ENCODE measurements at places on chromosomes 1 and 21.
A peak's percentile ranks its signal among the peaks of the same experiment; 100 is the strongest.

- no peak for DNase-seq
Measured at GRCh38 chr1:62922006-62922405, 138.1 kb downstream of the ATG4C start.

- no peak for DNase-seq
Measured at GRCh38 chr21:27212441-27212840, 245.6 kb upstream of the ADAMTS5 start.

- DNase-seq = no peak
Measured at GRCh38 chr1:195326325-195326724, 1281.9 kb downstream of the KCNT2 start.

- peak; percentile 39 for DNase-seq
Measured at GRCh38 chr1:101309334-101310311, 72.8 kb downstream of the S1PR1 start.

DNA sequence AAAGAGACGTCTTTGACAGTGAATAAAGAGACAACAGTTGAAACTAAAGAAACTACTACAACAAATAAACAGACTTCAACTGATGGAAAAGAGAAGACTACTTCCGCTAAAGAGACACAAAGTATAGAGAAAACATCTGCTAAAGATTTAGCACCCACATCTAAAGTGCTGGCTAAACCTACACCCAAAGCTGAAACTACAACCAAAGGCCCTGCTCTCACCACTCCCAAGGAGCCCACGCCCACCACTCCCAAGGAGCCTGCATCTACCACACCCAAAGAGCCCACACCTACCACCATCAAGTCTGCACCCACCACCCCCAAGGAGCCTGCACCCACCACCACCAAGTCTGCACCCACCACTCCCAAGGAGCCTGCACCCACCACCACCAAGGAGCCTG lies 68.5 kb downstream of the TPR start:
- no peak for DNase-seq

GRCh38 chr1:176603696-176604095 lies 140.7 kb downstream of the PAPPA2 start:
- DNase-seq = no peak

DNA sequence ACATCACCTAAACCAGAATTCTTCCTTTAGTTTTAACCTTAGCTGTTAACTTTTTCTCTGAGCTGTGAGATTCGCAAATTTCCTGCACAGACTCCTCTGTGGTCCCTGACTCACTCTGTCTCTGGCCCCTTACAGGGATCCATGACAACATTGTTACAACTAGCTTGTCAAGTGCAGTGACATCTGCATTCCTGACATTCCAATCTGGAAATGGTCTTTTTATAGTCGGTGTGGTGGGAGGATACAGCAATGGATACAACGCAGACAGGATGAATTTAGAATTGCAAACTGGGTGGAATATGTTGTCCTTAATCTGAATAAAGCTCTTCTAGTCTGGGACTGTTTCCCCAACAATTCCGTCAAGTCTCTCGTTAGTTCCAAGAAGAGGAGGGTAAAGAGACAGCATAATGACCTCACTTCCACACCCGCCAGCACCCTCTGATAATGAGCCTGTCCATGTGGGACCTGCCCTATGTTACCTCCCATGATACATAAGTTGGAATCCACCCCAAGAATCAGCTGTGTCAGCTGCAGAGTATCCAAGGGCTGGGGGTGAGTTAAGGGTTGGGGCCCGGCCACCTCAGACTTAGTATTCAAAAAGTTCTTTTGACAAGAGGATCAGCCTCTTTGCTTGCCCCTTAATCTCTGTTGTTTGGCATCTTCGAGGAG lies 49.4 kb downstream of the ILDR2 start:
- no peak for DNase-seq

GRCh38 chr1:205421798-205422197 lies at the start of gene LEMD1:
Gene LEMD1 (minus strand): TSS chr1:205422056. CDS start chr1:205420536, 1,520 bp downstream.
- DNase-seq = no peak

DNA sequence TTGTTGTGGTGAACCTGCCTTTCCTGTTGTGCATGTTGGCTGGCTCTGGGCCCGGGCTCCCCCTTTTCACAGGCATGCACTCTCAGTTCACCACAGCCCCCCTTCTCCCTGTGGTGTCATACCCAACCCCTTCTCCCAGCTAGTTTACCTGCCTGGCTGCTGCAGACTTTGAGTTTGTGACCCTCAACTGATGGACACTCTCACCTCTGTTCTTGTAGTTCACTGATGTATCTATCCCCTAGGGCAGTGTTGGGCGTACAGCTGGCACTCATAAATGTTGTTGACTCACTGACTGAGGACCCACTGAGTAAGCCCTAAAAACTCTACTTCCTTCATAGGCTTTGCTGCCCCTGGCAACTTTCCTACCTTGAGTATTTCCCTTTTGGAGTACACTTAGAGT lies 54.9 kb downstream of the WDR64 start:
- DNase-seq = no peak

DNA sequence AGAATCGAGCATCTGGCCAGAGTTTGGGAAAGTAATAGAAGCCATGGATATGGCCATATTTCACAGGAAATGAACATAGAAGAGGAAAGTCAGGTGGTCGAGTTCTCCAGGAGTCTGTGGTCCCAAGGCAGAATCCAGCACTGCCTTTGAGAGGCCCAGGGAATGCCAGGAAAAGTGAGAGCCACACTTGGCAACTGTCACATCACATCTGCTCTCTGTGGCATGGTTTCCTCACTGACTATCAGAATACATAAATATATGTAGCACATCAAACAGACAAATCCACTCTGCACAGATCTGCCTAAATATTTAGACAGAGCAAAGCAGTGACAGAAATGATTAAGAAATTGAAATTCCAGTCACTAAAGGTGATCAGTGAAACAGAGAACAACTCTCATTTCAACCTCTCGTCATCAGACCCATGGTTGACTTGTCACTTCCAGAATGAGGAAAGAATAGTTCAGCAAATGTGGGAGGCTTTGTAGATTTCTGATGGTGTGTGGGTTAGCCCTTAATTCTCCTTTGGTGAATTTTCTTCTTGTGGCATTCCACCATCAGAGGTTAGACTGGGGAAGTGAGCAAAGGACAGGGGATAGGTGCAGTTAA lies 58.8 kb upstream of the MAN1A2 start:
- no peak for DNase-seq

- no peak for DNase-seq
Measured at GRCh38 chr1:1063261-1063944, 10.7 kb downstream of the RNF223 start.

DNA sequence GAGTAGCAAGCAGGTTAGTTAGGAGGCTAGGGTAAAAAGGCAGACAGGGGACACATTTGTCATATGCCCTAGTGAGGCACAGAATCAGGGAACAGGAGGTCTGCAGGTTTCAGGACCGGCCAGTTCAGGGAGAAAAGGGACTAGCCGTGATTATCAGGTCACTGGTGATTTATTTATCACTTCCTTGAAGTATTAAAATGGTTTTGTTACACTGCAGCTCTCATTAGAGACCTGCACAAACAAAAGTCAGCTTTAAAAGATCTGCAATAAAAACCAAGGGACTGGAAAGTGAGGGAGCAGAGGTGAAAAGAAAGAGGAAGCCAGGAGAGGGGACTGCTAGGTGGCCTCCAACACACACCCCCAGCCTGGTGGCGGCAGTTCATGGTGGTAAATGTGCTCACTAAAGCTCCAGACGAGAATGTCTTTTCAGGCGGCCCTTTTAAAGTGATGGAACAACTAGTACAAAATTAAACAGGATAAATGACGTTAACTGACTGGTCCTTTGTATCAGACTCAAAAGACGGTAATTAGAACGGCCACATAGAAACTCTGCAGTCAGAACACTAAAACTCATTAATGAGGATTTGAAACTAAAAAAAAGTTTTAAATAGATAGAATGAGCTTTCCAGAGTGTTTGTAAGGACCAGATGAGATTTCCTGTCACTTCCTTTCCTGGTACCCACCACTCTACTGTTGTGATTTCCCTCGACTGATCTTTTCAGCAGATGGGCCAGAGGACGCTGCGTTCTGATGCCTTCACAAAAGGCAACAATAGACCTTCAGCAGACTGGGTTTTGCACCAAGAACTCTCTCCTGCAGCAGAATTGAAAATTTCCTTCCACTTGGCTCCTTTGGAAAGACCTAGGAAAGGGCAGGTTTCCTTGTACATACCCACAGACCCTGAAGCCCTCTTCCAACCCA lies 136.8 kb downstream of the NTPCR start:
- no peak for DNase-seq

DNA sequence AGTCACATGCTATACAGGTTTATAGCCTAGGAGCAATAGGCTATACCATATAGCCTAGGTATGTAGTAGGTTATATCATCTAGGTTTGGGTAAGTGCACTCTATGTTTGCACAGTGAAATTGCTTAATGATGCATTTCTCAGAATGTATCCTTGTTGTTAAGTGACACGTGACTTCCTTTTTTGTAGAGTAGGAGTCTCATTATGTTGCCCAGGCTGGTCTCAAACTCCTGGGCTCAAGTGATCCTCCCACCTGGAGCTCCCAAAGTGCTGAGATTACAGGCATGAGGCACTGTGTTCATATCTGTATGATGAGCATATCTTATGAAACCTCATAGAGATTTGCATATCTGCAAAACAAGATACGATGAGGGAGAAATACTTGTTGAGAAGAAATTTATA lies 13.8 kb upstream of the ABCB10 start:
- DNase-seq = no peak

- peak; percentile 65 for DNase-seq
Measured at GRCh38 chr1:109509176-109510134, at the start of gene AMIGO1. Gene AMIGO1 (minus strand): TSS chr1:109509727. CDS start chr1:109508912, 815 bp downstream.

- DNase-seq = no peak
Measured at GRCh38 chr1:116175611-116176010, 64.4 kb downstream of the MAB21L3 start.

- no peak for DNase-seq
Measured at GRCh38 chr1:92736395-92736794, 48.5 kb downstream of the EVI5 start.

- DNase-seq = no peak
Measured at GRCh38 chr21:27595716-27596115, 628.8 kb upstream of the ADAMTS5 start.

DNA sequence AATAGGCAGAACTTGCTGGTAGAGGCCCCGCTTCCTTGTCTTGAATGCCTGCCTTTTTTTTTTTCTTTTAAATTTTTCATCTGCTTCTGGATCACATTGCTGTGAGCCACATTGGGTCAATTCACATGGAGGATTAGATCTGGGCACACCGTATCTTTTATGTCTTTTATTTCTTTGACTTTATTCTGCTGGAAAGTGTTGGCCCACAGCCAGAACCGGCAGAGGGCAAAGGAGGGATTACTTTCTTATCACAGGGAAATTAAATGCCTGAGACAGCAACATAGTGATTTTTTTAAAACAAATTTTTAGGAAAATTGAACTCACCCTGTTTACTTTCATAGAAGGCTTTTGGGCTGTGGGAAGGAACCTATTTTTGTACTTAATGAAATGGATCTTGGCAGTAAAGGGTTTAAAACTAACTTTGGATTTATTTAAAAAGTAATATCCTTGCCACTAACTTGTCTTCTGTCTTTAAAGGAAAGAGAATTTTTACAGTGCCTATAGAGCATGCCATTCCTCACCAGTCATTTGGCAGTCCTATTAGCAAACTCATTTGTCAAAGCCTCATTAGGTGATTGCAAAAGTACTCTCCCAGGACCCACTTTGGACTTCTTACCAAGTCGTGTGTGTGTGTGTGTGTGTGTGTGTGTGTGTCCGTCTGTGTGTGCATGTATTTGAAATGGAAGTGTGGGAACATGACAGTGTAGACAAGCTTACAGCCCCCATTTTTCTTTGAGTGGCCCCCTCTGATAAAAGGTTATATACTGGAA lies 68.4 kb downstream of the ST6GALNAC3 start:
- DNase-seq = no peak

GRCh38 chr1:3102641-3103040 lies 33.6 kb downstream of the PRDM16 start:
- no peak for DNase-seq

DNA sequence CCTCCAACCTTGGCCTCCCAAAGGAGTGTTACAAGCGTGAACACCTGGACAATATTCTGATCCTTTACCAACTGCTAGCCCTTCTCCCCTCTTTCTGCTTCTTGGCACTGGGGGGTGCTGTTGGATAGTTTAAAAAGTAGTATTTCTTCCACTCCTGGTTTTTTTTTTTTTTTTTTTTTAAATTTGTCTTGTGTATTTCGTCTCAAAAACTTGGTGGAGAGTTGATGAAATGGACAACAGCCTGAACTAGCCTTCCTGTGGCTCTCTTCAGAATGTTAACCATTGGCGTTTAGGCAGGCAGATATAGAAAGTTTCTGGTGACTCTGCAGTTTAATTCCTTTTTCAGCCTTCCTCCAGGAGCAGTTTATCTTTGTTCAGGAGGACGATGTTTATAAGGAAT lies 69.7 kb upstream of the USP24 start:
- DNase-seq = no peak

DNA sequence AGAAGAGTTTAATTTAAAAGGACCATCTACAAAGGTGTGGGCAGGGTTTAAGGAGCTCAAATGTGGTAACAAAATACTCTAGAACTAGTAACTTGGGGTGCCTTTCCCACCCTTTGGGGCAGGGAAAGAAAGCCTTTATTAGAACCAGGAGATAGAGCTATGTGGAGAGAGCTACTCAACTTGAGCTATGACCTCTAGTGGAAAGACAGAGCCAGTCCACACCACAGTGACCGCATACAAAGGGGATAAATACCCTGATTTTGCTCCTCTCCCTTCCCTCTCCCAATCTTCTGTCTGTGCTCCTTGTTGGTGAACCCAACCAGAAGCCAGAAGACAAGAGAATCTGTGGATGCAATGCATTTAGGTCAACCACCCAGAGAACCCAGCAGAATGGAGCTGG lies 54.4 kb upstream of the JAK1 start:
- no peak for DNase-seq

DNA sequence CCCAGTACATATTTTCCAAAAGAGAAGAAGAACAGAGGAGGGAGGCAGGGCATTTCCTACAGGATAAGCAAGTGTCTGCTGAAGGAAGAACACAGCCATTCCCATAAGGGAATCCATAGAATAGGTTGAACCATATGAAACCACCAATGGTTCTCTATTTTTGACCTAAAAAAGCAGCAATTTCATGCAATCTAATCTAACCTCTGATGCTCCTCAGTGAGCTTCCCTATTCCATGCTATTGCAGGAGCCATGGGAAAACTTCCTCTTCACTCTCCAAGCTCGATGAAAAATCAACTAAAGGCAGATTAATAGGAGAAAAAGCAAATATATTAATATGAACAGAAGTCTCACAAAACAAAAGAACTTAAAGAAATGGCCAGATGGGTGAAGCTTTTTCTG lies 50.5 kb downstream of the SIPA1L2 start:
- DNase-seq = no peak

GRCh38 chr1:21297975-21298374 lies 7.7 kb upstream of the ECE1 start:
- DNase-seq = no peak

GRCh38 chr1:242585616-242586359 lies 61.3 kb upstream of the PLD5 start:
- DNase-seq = no peak
